ENCODE measurements at places on chromosomes 11 and 22. TPM values are rescaled to one million over a fixed set of nuclear protein-coding genes. Genes with fewer than 3 reads are reported as not detected.

The SCGB1D2 gene
- not detected for total RNA-seq

The NAALAD2 gene
- 1.8 TPM for total RNA-seq

The DRICH1 gene
- total RNA-seq, result not detected

The CLDN5 gene
- total RNA-seq, result 12.8 TPM

The EHF gene
- 0.17 TPM for total RNA-seq

The ANO9 gene
- 0.14 TPM for total RNA-seq

The SHISAL1 gene
- total RNA-seq, result 1.1 TPM

The SMTNL1 gene
- total RNA-seq, result not detected

The ACR gene
- total RNA-seq, result 0.54 TPM

The PCSK7 gene
- total RNA-seq, result 28.2 TPM

The CRYBB2 gene
- total RNA-seq, result not detected

The EIF3L gene
- total RNA-seq, result 315 TPM

The CTR9 gene
- 26.8 TPM for total RNA-seq

The OTOG gene
- not detected for total RNA-seq

The MAJIN gene
- not detected for total RNA-seq

The CNTN5 gene
- total RNA-seq, result not detected

The SLC15A3 gene
- 21.1 TPM for total RNA-seq

The ST14 gene
- total RNA-seq, result 1.2 TPM

The OR5D18 gene
- total RNA-seq, result not detected

The HORMAD2 gene
- total RNA-seq, result not detected

The NNMT gene
- 65.7 TPM for total RNA-seq

The VPREB1 gene
- not detected for total RNA-seq

The NAALADL1 gene
- 9.8 TPM for total RNA-seq

The MRGPRX4 gene
- not detected for total RNA-seq

The RIBC2 gene
- total RNA-seq, result 0.29 TPM

The CRYBB1 gene
- total RNA-seq, result 1.3 TPM

The PMM1 gene
- 12.6 TPM for total RNA-seq

The CASP12 gene
- total RNA-seq, result 0.45 TPM

The NELL1 gene
- total RNA-seq, result not detected

The KRTAP5-11 gene
- not detected for total RNA-seq

The BTBD18 gene
- not detected for total RNA-seq

The APOL5 gene
- total RNA-seq, result not detected

The MOV10L1 gene
- 0.29 TPM for total RNA-seq

The STARD10 gene
- total RNA-seq, result 127 TPM

Measured in right cardiac atrium (tissue), 5 donors.